Glutamatergic neuron (in vitro differentiated cells): ENCODE measurements at places on chromosomes 4 and X. TPM values are rescaled to one million over a fixed set of nuclear protein-coding genes. Genes with fewer than 3 reads are reported as not detected.

DNA sequence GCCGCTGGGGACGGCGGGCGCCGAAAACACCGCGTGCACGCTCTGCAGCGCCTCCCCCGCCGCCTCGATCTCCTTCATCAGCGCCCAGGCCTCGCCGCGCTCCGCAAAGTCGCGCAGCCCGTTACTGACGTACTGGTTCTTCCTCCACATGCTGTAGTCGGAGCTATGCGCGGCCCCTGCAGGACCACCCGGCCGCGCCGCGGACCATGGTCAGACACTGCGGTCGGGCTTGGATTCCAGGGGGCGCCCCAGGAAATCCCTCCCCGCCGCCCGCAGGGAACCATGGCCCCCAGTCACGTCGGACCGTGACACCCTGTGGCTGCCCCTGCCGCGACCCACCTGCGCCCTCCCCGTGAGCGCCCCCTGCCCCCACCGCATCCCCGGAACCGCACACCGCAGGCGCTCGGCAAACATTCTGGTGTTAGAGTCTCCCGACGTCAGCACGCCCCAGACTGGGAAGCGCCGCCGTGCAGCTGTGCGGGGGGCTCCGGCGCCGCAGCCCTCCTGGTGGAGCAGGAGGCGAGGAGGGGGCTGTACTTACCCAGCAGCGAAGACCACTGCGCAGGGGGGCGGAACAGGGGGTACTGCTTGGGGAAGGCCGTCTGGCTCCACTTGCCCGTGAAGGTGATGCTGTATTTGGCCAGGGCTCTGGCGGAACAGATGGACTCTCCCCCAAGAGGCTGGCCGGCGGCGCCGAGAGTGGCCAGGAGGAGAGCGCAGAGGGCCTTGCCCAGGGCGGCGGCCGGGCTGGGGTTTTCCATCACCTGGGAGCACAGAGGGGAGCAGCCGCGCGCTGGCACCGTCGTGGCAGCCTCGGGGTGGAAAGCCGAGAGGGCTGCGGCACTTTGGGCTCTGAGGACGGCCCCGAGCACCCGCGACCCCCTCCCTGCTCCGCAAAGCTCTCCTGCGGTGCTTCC lies 814 bp downstream of the SPON2 start:
- peaks cover 18% of the 10 kb centered on the region for H3K27me3 ChIP-seq
- H3K36me3 ChIP-seq: peaks cover 7% of the 10 kb centered on the region
- peak overlapping the region; percentile 68 for H3K27ac ChIP-seq
- H3K4me3 ChIP-seq: peak overlapping the region; percentile 92

DNA sequence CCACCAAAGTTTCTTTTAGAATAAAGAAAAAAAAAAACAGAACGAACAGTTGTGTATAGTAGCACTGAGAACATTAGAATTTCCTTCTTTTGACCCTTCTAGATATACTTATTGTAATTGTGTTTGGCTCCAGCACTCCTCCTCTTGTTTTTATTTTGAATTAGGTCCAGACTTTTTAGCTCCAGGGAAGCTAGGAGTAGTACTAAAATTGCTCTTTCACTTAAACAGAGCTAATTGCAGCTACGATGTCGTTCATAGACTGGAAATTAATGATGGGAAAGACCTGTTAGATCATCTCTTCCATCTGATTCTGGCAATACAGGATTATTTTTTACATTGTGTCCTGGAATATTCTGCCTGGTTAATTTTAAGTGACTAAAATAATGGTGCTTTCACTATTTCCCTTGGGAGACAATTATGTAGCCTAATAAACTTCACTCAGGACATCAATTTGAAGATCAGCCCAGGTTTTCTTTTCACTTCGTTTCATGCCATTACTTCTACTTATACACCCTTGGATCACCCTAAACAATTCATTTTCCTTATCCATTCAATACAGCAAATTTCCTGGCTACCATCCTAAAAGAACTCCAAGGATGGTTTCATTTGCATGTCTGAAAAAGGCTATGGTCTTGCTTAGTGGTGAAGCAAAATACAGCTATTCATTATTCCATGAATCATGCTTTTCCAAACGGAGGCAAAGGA lies 480.8 kb upstream of the TECRL start:
- no peak for DNase-seq
- peak overlapping the region; percentile 41 for H3K27ac ChIP-seq
- H3K36me3 ChIP-seq: no peaks in the 10 kb centered on the region

FAM47A gene
- not detected for total RNA-seq

- DNase-seq: no peak
- H3K36me3 ChIP-seq: no peaks in the 10 kb centered on the region
- peaks cover 4% of the 10 kb centered on the region for H3K4me1 ChIP-seq
- H3K27me3 ChIP-seq: no peaks in the 10 kb centered on the region
Measured at GRCh38 chrX:41689711-41690110, 938 bp downstream of the GPR34 start.

GRCh38 chrX:7223271-7223670 lies 75.3 kb upstream of the PUDP start:
- DNase-seq: no peak
- H3K27me3 ChIP-seq: no peaks in the 10 kb centered on the region
- peaks cover 17% of the 10 kb centered on the region for H3K4me1 ChIP-seq
- no peak overlapping the region for H3K27ac ChIP-seq
- H3K4me3 ChIP-seq: no peak overlapping the region

DNA sequence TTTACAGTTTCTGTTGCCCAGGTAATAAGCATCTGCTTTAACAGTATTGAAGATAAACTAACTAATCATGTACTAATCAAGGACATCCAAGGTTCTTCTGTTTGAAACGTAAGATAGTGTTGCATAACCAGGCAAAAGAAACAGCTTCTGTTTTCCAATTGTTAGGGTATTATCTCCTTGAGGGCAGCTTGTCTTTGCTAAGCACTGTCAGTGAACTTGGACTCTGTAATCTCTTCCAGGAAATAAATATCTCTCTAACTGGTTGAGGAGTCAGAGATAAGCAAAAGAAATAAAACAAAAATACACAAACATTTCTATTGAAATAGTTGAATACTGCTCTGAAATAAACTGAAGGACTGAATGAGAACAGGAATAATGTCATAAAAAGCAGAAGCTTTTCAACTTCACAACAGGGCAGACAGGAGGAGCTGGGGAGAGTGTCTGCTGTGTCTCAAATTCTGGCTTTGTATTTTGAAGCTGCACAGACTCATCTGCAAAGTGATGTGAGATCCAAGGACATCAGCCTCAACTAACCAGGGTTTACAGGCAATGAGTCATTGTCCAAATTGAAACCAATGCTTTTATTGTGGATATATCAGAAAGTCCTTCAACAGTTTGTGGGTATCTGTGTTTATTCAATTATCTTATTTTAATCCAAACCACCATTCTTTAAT lies 1253.0 kb upstream of the PCDH7 start:
- H3K36me3 ChIP-seq: no peaks in the 10 kb centered on the region
- no peak for DNase-seq
- H3K4me3 ChIP-seq: no peak overlapping the region
- H3K4me1 ChIP-seq: no peaks in the 10 kb centered on the region
- H3K27me3 ChIP-seq: no peaks in the 10 kb centered on the region
- no peak overlapping the region for H3K27ac ChIP-seq

DNA sequence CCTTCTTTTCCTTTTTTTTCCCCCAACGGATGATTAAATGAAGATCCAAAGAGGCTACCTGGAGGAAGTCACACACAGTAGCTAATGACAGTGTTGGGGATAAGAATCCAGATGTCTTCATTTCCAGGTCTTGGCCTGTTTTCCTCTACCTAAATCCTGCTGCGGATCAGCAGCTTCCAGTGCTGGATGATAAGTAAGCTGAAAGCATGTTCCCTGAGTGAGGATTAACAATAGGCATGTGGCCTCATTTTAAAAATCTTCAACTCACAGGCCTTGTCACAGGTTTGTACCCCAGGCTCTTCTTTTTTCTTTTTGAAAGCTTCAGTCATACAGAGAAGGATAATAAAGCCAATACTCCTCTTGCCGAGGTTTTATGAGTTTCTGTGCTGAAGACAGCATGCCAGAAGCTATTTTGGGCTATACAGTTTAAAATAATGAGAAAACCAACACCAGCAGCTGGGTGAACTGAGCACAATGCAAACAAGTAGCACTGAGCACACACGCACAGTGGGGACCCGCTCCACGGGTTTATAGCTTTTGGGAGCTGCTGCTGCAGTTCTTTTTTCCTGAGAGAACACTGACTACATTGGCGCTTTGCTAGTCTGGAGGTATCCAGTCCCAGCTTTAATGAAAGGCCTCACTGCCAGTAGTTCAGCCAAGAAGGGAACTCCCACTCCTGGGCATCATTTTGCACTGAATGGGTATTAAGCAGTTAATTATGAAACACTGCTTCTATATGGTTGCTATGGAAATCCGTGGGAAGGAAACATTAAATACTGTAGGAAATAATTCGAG lies 184.2 kb upstream of the CTSO start:
- H3K27ac ChIP-seq: no peak overlapping the region
- no peak for DNase-seq
- H3K4me3 ChIP-seq: no peak overlapping the region
- H3K4me1 ChIP-seq: no peaks in the 10 kb centered on the region
- H3K27me3 ChIP-seq: no peaks in the 10 kb centered on the region
- H3K36me3 ChIP-seq: no peaks in the 10 kb centered on the region

UBA6 gene
- 85.7 TPM for total RNA-seq

PRKG2 gene
- total RNA-seq: 29.7 TPM

DNA sequence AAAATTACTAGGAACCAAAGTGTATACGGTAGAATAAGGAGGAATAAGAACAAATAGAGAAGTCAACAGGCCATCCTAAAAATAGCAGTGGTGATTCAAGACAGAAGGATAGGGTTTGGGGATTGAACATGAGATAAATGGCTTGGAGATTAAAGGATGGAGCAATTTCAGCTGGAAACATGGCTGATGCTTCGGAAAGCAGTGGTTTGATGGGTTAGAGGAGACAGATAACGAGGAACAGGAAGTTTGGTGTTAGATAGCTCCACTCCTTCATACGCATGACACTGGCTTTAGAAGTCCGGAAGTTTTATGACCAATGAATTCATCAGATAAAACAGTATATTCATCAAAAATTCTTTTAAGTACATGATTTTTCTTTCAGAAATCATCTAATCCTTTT lies 70.8 kb upstream of the GALNTL6 start:
- H3K27ac ChIP-seq: no peak overlapping the region
- H3K36me3 ChIP-seq: no peaks in the 10 kb centered on the region
- no peaks in the 10 kb centered on the region for H3K27me3 ChIP-seq
- DNase-seq: no peak

- H3K36me3 ChIP-seq: no peaks in the 10 kb centered on the region
- DNase-seq: no peak
- H3K4me1 ChIP-seq: no peaks in the 10 kb centered on the region
- no peaks in the 10 kb centered on the region for H3K27me3 ChIP-seq
Measured at GRCh38 chr4:10383417-10383816, 73.8 kb downstream of the ZNF518B start.

- DNase-seq: no peak
- no peaks in the 10 kb centered on the region for H3K4me1 ChIP-seq
- no peaks in the 10 kb centered on the region for H3K36me3 ChIP-seq
- no peak overlapping the region for H3K4me3 ChIP-seq
- no peak overlapping the region for H3K27ac ChIP-seq
Measured at GRCh38 chr4:40199999-40200874, 3.4 kb downstream of the RHOH start.

GRCh38 chr4:150581056-150581605 lies 820 bp upstream of the MAB21L2 start:
- peaks cover 12% of the 10 kb centered on the region for H3K27me3 ChIP-seq
- peak overlapping the region; percentile 20 for H3K27ac ChIP-seq
- peaks cover 31% of the 10 kb centered on the region for H3K4me1 ChIP-seq
- H3K4me3 ChIP-seq: peak overlapping the region; percentile 97

GRCh38 chrX:16643176-16643575 lies 6.8 kb upstream of the S100G start:
- DNase-seq: no peak
- no peak overlapping the region for H3K27ac ChIP-seq
- H3K27me3 ChIP-seq: peaks cover 1% of the 10 kb centered on the region
- no peaks in the 10 kb centered on the region for H3K4me1 ChIP-seq
- no peak overlapping the region for H3K4me3 ChIP-seq
- no peaks in the 10 kb centered on the region for H3K36me3 ChIP-seq

- peaks cover 1% of the 10 kb centered on the region for H3K27me3 ChIP-seq
- no peak overlapping the region for H3K4me3 ChIP-seq
- no peak for DNase-seq
- H3K4me1 ChIP-seq: peaks cover 15% of the 10 kb centered on the region
Measured at GRCh38 chr4:145723336-145723735, 43.4 kb downstream of the C4orf51 start.

GRCh38 chrX:126770179-126770578 lies 49.4 kb upstream of the PRR32 start:
- no peak overlapping the region for H3K27ac ChIP-seq
- no peaks in the 10 kb centered on the region for H3K4me1 ChIP-seq
- H3K4me3 ChIP-seq: no peak overlapping the region
- no peaks in the 10 kb centered on the region for H3K27me3 ChIP-seq
- H3K36me3 ChIP-seq: no peaks in the 10 kb centered on the region
- DNase-seq: no peak

- no peaks in the 10 kb centered on the region for H3K4me1 ChIP-seq
- no peak overlapping the region for H3K4me3 ChIP-seq
- H3K27me3 ChIP-seq: no peaks in the 10 kb centered on the region
- no peak for DNase-seq
Measured at GRCh38 chrX:65933085-65933589, 106.7 kb downstream of the VSIG4 start.

ARAP2 gene
- total RNA-seq: 1.4 TPM

DNA sequence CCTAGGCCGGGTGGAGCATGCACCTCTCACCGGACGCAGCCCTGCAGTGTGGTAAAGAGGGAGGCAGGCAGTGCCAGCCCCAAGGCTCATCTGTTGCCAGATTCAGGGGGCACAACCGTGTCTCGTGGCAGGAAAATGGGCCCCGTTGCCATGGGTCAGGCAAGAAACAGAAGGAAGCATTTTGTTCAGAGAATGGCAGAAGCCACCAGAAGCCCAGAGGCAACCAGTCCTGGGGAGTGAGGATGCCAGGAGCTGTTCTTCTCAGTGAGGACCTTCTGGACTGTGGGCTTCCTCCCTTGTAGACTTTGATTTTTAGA lies 12.5 kb upstream of the UVSSA start:
- H3K4me3 ChIP-seq: no peak overlapping the region
- H3K4me1 ChIP-seq: no peaks in the 10 kb centered on the region
- peaks cover 10% of the 10 kb centered on the region for H3K36me3 ChIP-seq
- DNase-seq: no peak

DNA sequence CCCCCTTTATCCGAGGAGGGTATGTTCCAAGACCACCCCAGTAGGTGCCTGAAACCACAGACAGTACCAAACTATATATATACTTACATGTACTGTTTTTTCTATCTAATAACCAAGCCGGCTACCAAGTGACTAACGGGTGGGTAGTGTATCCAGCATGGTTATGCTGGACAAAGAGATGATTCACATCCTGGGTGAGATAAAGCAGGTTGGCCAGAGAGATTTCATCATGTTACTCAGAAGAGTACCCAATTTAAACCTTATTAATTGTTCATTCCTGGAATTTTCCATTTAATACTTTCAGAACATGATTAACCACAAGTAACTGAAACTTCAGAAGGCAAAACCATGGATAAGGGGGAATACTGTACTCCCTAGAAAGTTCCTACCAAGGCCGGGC lies 46.5 kb downstream of the RFC1 start:
- no peaks in the 10 kb centered on the region for H3K36me3 ChIP-seq
- H3K4me1 ChIP-seq: no peaks in the 10 kb centered on the region
- no peak for DNase-seq
- no peak overlapping the region for H3K27ac ChIP-seq
- no peaks in the 10 kb centered on the region for H3K27me3 ChIP-seq

- H3K36me3 ChIP-seq: no peaks in the 10 kb centered on the region
- H3K4me1 ChIP-seq: no peaks in the 10 kb centered on the region
- H3K27me3 ChIP-seq: no peaks in the 10 kb centered on the region
- no peak for DNase-seq
Measured at GRCh38 chrX:19715711-19716638, 171.4 kb downstream of the SH3KBP1 start.
